ENCODE measurements at places on chromosomes 7 and 10.

DNA sequence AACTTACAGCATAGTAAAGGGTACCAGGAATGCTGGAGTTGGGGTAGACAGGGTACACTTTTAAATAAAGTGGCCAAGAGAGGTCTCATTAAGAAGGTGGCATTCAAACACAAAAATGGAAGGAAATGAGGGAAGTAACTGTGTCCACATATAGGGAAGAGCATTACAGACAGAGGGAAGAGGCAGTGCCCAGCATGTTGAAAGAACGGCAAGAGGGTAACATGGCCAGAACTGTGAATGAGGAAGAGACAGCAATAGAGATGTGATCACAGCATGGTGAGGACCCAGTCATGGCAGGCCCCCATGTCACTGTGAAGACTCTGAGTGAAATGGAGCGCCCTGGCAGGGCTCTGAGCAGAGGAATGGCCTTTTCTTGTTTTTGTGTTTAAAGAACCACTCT is 35.1 kb upstream of the ZNRF2 start:
- DNase-seq, result no peak

DNA sequence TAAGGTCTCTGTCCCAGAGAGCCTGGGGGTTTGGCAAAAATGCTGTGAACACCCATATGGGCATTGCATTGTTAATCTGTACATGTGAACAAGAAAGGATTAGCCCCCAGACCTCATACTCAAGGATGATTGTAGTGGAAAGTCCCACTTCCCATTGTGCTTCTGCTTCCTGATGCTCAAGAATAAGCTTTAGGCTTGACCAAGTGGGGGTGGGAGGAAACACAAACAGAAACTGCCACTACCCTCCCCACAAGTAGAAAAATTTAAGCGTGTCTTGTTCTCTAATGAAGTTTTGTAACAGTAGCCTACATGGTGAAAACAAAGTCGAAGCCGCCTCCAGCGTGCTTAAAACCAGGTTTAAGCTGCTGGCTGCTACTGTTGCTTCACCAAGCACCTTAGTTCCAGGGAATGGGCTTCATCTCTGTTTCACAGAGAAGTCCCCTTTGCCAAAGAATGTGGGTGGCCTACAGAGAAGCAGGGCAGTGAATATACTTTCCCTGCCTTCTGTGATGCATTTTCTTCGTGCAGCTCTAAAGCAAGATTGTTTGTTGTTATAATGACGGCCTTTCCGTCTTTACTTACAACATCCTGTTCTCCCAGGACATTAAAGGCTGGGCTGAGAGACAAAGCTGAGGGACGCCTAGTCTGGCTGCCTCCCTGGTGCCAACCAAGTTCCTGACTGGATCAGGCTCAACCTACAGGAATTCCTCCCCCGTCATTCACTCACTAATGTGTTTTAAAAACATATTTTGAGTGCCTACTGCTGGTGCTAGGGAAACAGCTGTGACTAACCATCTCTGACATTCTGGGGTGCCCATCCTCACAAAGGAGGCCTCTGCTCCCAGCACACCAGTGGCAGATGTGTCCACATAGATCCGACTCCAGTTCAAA is 32.1 kb upstream of the CCSER2 start:
- DNase-seq, result no peak

DNA sequence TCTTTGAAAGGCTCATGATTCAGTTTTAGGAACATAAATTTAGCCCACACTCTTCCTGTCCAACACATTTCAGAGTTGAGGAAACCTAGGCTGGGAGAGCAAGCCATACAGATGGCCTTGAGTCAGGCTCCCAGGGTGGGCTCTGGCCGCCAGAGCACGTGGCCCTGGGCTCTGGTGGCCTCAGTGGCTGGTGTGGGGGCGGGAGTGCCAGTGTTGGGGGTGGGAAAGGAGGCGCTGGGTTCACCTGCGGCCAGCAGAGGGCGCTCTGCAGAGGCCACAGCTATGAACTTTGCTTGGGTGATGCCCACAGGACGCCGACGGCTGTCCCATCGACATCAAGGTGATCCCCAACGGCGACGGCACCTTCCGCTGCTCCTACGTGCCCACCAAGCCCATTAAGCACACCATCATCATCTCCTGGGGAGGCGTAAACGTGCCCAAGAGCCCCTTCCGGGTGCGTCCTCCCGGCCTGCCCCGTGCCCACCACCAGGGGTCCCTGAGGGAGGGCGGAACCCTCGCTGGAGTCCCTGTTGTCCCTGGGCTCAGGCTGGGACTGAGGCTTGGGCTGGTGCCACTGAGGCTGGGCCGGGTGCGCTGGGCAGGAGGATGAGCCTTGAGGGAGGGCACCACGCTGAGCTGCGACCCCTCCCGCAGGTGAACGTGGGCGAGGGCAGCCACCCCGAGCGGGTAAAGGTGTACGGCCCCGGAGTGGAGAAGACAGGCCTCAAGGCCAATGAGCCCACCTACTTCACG is 11.9 kb downstream of the FLNC start:
- DNase-seq, result no peak

DNA sequence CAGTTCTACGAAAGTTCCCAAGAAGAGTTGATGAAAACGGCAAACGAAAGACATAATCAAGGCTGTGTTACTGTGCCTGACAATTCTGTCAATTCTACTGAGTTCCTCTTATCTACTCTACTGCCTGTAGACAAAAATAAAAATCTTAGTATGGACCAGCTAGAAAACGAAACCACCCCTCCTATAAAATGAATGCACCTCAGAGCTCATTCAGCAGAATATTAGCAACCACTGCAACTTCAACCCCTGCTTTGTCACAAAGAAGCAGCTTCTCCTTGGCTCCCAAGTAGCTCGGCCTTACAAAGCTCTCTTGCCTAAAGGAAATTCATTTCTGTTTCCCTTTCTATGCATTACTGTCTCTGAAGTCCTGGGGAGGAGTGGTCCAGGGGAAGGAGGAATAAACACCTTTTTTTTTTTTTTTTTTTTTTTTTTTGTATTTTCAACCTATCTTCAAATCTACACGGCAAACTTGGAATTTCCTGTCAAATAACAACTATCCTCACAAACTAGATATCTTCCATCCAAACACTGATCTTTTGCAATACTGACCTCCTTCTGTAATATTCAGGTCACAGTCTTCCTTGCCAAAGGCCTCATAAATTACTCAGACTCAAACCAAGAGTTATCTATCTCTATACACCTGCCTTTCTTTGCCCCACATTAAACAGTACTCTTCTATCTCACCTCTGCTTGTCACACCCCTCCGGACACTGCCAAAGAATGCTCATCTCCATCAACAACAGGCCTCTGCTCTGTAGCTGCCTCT is 74.3 kb downstream of the GLI3 start:
- no peak for DNase-seq

GRCh38 chr7:70016044-70016770 is 417.9 kb downstream of the AUTS2 start:
- DNase-seq, result no peak

- no peak for DNase-seq
Measured at GRCh38 chr10:8594711-8595110, 540.2 kb downstream of the GATA3 start.

- no peak for DNase-seq
Measured at GRCh38 chr7:31151849-31152248, 99.7 kb downstream of the ADCYAP1R1 start.

GRCh38 chr7:144105211-144105610 is 4.2 kb upstream of the OR2A2 start:
- no peak for DNase-seq

- DNase-seq, result no peak
Measured at GRCh38 chr7:140877249-140877524, 47.5 kb downstream of the BRAF start.

- no peak for DNase-seq
Measured at GRCh38 chr7:20399521-20399920, 68.8 kb downstream of the ITGB8 start.
